ENCODE measurements at places on chromosomes 13 and 19.

- no peak for DNase-seq
Observed at GRCh38 chr19:1288833-1289685, 3.4 kb downstream of the EFNA2 start.

GRCh38 chr13:114258589-114258988, 22.8 kb upstream of the UPF3A start:
- no peak for DNase-seq

DNA sequence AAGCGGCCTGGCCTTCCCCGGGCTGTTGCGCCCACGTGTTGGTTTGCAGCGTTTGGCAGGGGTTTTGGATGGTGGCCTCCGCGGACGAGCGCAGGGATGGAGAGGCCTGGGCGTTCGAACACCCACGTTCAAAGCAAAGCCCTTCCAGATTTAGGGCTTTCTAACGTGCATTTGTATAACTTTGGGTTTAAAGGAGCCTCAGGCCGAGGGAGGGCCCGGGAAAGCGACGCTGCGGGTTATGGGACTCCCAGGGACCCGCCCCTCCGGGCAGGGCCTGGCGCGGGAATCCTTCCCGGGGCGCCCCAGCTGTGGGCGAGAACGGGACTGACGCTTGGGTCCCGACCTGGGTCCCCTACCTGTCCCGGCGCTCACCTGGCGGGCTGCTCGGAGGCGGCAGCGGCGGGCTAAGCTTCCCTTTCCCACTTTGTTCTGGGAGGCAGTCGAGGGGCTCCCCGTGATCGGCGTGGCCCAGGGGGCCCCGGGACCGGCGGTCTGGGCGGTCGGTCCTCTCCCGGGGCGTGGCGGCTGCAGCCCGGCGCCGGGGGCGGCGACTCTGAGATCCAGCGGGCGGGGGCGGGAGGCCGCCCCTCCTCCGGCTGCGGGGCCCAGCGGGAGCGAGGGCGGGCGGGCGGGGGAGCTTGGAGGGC, at the start of gene FBXO17:
Gene FBXO17, minus strand, starts transcription at position 529 of the 647 bp plus-strand sequence. CDS start 25,423 bp downstream, outside the sequence.
- DNase-seq = peak; percentile 30

- DNase-seq = peak; percentile 78
Observed at GRCh38 chr19:49391581-49392399, 3.7 kb downstream of the KASH5 start.

DNA sequence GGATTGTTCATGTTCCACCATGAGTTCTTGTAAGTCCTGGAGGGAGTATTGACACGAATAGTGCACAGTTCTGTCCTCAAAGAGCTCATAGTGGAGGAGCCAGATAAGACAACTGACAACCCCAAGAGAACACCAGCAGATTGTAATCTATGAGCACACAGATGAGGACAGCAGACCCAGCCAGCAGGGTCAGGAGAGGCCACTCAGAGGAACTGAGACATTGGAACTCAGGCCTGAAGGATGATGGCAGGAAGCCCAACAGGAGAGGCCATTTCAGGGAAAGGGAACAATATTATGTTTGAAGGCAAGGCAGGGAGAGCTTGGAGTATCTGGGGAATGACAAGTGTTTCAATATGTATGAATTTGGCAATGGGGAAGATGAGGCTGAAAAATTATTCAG, 63.7 kb upstream of the IPO5 start:
- no peak for DNase-seq

- DNase-seq = peak; percentile 89
Observed at GRCh38 chr19:58581227-58582141, 8.3 kb upstream of the MZF1 start.

Data from common myeloid progenitor, CD34-positive (primary cell).